Posterior vena cava (tissue), 2 donors: ENCODE measurements at places on chromosomes 16 and 17.

DNA sequence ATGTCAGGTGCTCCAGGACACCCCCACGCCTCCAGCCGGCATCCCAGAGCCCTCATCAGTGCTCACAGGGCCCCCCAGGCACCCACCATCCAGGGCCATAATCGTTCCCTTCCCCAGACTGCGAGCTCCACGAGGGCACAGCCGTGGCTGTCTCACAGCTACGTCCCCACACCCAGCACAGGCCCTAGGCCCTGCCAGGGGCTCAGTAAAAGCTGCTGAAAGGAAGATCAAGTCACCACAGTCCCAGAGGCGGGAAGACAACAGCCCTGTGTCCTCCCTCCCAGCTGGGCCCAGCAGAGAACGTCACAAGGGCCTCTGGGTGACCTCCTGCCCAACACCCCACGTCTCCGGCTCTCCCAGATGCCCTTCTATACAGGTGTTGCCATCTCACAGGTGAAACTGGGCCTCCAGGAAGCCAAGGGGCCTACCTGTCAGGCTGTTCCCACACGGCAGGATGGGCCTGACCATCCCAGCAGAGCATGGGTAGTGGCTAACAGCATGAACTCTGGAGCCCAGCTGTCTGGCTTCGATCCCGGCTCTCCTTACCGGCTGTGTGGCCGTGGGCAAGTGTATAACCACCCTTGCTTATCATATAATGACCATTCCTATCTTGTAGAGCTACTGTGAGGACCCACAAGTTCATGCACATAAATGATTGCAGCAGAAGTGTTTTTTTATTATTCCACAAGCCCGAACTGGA, 17.9 kb downstream of the ARL2BP start:
- DNase-seq = peak; percentile 74

- no peak for DNase-seq
Measured at GRCh38 chr16:27387724-27388123, 14.2 kb upstream of the IL21R start.

DNA sequence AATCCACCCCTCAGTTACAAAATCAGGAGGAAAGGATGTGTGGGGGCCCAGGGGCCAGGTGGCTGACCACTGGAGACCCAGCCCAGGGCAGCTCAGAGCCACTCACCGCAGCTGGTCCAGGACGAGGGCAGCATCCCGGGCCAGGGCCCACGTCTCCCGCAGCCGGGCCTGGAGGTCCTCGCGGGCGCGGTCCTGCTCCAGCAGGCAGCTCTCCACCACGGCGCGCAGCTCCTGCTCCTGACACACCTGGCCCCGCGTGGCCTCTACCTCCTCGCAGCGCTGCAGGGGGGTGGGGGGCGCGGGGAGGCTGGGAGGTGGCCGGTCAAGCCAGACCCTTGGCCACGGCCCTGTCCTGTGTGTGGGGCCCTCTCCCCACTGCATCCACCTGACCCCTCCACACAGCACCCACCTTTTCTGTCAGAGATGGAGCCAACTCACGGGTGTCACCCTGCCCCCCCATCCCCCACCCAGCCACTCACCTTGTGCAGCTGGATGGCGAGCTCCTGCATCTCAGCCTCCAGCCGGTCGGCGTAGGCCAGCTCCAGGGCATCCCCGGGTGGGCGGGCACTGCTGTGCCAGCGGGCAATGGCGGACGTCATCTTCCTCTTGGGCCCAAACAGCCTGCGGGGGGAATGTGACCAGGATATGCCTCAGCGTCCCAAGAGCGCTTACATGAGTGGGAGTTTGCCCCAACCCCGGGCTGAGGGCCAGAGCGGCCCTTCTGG, 5.1 kb downstream of the NUDT16L1 start:
- DNase-seq = no peak

DNA sequence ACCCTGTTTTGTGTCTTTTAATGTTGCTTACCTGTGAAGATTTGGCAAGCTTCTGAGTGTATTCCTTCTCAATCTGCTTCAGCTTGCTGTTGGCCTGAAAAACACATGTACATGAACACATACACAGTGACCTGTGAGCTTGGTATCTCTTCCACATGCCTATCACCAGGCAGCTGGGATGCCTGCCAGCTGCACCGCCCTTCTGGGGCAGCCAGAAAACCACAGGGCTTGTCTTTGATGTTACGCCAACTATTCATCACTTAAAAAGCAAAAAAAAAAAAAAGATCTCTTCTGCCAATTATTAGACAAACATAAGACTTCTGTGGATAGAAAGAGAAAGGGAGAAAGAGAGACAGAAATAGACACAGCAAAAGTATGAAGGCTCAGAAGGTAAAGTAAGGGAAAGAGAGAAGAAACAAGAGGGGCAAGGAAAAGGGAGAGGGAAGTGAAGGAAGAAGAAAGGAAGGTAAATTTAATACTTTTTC, 189.2 kb upstream of the AXIN2 start:
- peak; percentile 84 for DNase-seq

- no peak for DNase-seq
Measured at GRCh38 chr17:44636562-44636961, 19.7 kb upstream of the MEIOC start.

DNA sequence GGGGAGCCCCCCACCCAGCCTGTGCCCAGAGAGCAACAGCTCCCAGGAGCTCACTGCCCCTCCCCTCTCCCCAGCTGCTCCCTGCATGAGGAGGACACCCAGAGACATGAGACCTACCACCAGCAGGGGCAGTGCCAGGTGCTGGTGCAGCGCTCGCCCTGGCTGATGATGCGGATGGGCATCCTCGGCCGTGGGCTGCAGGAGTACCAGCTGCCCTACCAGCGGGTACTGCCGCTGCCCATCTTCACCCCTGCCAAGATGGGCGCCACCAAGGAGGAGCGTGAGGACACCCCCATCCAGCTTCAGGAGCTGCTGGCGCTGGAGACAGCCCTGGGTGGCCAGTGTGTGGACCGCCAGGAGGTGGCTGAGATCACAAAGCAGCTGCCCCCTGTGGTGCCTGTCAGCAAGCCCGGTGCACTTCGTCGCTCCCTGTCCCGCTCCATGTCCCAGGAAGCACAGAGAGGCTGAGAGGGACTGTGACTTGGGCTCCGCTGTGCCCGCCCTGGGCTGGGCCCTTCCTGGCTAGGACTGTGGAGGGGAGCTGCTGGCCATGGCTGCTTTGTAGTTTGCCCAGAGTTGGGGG, 584 bp downstream of the TCAP start:
- DNase-seq = no peak

DNA sequence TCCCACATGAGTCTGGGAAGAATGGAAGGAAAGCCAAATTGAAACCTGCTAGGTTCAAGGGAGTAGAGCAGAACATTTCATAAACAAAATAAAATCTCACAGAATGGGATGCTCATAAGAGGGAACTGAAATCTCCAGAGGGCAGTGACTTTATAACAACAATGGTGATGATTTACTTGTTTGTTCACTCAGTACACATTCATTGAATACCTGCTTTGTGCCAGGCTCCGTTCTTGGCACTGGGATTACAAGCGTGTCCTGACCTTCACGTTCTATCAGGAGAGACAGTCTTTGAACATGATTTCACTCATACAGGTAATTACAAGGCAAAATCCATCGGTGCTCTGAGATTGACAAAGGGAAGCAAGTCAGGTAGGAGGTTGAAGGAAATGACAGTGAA, 356.3 kb downstream of the HAPSTR1 start:
- no peak for DNase-seq

DNA sequence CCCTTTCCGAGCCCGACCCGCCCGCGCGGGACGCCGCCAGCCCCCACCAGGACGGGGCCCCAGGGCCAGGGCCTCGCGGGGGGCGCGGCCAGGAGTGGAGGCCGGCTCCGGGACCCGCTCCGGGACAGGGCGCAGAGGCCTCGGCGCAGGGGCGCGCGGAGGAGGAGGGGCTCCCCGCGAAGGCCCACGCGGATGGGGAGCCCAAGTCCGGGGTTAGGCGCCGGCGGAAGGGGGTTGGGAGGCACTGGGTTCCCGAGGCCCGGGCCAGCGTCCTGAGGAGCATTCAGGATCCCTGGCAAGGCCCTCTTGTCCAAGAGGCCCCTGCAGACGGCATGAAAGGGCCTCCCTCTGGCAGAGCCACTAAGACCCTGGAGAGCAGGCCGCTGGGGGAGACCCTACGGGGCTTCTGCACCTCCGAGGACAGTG, 57.8 kb upstream of the CIBAR2 start:
- DNase-seq = peak; percentile 72

GRCh38 chr16:58026139-58026704, 668 bp downstream of the MMP15 start:
- DNase-seq = peak; percentile 87

GRCh38 chr16:20084624-20085226, 11.0 kb upstream of the GPR139 start:
- no peak for DNase-seq

DNA sequence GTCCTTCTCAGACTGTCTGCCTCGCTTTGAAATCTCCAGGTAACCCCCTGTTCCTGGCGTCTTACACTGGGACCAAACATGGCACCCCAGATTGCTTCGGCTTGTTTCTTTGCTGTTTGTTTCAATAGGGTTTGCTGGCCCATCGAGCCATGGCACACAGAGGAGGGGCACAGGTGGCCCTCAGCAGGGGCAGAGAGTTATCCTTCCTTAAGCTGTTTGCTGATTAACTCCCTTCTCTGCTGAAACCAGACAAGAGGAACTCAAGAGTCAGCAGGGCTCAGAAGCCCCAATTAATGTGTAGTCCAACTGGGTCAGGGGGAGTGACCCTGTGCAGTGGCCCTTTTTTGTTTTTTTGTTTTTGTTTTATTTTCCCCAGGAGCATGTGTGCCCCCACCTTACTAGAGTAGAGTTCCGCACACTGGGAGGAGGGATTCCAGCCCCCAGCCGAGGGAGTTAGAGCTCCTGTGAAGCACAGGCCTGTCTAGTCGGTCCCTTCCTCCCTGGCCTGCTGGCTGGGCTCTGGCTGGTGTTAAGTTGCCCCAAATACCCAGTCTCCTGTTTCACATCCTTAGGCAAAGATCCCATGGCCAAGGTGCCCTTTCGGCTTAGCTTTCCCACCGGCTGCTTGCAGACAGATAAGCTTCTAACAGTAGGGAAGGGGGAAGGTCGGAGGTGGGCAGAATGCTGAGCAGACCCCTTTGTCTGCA, 39.3 kb downstream of the YPEL2 start:
- no peak for DNase-seq

DNA sequence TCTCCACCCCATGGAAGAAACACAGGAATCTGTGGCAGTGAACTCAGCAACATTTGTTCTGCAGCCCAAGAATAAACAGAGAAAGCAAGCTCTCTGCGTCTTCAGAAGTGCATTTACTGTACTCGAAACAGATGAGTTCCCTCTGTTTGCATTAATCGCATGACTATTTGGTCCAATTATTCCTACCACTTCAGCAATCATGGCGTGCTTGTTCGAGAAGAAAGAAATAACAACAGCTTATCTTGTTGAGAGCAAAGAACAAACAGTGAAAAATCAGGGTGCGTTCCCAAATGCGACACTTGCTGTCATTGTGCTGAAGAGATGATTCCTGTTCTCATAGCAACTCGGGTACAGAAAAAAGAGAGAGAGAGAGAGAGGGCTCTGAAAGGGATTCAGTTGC, 445.3 kb upstream of the MAF start:
- DNase-seq = no peak

DNA sequence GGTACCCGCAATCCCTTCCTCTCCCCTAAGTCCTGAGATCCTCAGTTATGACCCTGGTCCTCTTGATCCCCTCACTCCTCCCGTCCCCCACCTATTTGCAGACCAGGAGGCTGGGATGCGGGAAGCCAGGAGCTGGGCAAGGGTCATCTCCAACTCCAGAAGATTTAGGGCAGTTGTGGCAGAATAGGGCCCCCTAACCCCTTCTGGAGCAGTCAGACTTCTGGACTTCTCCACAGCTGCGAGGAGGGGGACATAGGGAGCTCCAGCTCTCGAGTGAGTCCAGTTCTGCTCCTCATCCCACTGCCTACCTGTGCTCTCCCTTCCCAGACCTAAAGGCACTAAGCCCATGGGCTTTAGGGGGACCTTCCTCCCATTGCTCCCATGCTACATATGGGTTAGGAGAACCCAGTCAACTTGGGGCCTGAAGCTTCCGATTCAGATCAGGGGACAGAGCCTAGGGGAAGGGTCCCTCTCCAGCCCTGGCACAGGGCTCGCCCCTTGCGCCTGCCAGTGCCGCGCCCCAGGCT, 1.3 kb downstream of the WNK4 start:
- no peak for DNase-seq

- DNase-seq = no peak
Measured at GRCh38 chr16:53176434-53176833, 121.6 kb downstream of the CHD9 start.

- no peak for DNase-seq
Measured at GRCh38 chr17:56594320-56595107, 1.0 kb downstream of the NOG start.

GRCh38 chr17:30084788-30085187, 31.8 kb upstream of the NSRP1 start:
- no peak for DNase-seq

- DNase-seq = no peak
Measured at GRCh38 chr16:68379472-68380347, 68.6 kb downstream of the SMPD3 start.

- DNase-seq = peak; percentile 75
Measured at GRCh38 chr16:2598723-2599122, 60.9 kb downstream of the PDPK1 start.

GRCh38 chr17:3015890-3016289, 47.5 kb downstream of the OR1D5 start:
- DNase-seq = no peak

DNA sequence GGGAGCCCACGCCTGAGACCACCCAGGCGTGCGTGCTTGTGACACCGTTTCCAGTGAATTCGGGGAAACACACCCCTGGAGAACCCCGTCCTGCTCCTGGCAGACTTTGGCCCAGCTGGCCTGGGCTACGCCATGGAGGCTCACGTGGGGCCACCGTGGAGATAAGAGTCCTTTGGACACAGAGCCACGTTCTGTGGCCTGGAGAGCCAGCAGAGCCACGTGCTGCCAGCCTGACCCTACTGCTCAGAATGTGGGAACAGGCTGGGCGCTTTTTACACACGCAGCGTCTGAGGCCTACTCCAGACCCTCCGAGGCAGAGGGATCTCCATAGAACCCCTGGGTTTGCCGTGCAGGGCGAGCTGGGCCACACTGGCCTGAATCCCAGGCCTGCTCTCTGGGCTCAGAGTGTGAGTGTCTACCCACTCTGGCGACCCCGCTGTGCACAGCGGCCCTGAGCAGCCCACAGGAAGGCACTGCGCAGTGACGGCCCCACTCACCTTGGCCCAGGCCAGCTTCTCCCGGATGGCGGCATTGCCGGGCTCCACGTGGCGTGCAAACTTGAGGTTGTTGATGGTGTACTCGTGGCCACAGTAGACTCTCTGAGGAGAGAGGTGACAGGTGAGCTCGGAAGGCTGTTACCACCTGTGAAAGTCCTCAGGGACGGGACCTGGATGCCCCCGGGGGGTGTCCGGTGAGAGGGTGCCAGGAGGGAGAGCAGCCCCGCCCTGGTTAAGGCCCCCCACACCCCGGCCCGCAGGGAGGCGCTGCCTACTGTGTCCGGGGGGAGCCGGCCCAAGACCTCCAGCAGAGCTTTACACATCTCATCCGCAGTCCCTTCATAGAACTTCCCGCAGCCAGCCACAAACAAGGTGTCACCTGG, 10.0 kb downstream of the HAGH start:
- peak; percentile 73 for DNase-seq

DNA sequence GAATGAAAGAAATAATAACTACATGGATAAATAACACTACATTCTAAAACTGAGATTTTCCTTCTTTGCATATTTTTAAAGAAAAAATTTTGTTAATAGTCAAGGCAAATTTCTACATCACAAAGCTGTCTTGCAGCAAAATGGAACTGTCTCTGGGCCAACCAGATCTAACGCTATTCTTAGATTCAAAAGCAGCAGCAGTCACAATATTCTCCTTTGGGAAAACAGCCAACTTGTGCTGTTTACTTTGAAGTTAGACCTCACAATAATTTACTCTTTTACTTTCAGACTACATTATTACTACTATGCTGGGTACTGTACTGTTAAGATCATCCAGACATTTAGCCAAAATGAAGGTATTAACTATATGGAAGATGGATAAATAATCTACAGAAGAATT, 189.1 kb downstream of the CEP112 start:
- no peak for DNase-seq
